ENCODE measurements at places on chromosomes 2 and 18.
A peak's percentile ranks its signal among the peaks of the same experiment; 100 is the strongest.

DNA sequence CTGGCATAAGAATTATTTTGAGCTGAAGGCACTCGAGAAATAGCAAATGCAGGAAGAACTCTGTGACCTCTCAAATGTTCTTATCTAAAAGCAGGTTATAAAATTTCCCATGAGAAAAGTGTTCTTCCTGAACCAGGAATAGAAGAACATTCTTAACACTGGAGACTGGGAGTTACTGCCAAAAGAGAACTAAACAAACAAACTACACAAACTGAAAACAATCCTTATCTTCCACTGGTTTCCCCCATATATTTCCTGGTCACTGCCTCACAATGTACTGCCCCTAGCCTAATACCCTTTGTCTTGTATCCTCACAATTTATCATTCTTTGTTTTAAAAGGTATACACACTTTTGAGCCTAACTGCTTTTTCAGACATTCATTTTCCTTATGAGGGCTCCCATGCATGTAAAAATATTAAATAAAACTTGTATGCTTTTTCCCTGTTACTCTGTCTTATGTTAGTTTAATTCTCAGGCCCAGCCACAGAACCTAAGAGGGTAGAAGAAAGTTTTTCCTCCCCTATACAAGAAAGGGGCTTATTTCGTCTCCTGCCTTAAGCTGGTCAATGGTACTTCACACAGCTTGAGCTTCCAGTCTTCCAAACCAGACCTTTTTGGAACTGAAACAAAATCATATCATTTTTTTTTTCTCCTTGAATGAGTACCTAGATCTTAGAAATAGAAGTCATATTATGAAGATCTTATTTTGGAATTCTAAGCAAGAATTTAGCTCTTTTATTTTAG is 110.6 kb downstream of the MSTN start:
- no peak for DNase-seq

DNA sequence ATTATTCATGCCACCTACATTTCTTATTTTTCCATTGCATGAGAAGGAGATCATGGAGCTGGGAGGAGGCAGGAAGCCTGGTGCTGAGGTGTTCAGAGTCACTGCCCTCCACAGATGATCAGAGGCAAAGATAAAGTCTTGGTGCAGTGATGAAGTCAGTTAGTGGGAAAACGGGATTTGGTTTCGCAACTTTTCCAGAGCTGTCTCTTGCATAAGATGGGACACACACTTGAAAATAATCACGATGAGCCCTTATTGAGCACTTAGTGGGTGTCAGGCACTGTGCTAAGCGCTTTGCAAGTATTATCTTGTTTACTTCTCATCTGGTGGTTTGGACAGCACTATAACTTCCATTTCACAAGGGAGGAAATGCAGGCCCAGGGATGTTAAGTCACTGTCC is 222.1 kb upstream of the SMAD2 start:
- DNase-seq, result no peak

DNA sequence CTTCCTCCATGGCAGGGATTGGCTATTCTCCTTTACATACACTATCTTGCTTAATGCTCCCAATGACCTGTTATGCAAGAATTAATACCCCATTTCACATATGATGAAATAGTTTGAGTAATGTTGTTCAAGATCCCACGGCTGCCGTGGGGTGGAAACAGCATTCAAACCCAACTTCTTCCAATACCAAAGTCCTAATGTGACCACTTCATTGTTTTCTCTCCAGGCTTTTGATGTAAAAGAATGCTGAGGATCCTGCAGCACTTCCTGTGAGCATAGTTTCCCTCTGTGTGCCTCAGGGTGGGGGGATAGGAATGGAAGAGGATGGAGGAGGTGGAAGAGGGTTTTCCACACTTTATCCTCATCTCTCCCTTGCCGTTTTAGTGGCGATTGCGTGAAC is 199.4 kb downstream of the IRS1 start:
- DNase-seq, result no peak

- DNase-seq, result no peak
Measured at GRCh38 chr2:78281164-78281563, 744.3 kb upstream of the REG3G start.

DNA sequence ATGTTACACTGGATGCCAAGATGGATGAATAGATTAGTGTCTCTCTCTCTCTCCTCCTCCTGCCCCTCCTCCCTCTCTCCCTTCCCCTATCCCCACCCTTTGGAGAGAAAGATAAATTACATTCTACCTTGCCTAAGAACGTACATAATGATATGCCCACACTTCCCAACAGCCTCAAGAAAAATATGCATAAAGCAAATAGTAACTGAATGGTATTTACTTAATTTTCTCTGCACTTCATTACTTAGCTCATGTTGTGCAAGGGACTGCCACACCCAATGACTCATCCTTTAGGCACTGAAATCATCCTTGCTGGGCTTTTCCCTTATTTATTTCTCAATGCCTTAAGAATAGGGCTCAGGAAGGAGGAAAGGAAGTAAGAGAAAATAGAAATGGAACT is 137.3 kb upstream of the PID1 start:
- DNase-seq, result no peak

DNA sequence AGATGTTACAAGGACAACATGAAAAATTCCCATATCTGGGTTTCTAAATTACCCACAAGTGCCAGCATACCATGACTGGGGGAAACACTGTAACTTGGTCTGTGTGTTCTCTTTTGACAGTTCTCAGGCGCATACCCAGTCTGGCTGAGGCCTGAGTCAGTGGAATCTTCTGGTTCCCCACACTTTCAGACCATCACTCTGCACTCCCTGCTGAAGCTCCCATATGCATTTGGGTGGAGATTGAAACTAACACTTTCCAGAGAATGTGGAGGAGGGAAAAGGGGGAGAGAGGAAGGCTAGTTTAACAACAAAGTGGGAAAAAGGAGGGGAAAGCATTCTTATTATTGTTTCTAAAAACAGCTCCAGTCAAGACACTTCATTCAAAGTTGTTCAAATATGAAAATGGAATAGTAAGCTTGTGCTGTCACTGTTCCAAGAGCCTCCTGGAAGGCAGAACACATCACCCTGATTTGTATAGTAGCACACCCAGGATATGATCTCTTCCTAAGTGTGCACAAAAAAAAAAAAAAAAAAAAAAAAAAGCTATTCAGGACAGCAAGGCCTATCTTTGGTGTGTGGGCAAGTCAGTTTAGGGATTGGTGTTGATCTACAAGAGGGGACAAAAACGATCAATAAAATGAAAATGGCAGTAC is 48.1 kb upstream of the CTIF start:
- no peak for DNase-seq

DNA sequence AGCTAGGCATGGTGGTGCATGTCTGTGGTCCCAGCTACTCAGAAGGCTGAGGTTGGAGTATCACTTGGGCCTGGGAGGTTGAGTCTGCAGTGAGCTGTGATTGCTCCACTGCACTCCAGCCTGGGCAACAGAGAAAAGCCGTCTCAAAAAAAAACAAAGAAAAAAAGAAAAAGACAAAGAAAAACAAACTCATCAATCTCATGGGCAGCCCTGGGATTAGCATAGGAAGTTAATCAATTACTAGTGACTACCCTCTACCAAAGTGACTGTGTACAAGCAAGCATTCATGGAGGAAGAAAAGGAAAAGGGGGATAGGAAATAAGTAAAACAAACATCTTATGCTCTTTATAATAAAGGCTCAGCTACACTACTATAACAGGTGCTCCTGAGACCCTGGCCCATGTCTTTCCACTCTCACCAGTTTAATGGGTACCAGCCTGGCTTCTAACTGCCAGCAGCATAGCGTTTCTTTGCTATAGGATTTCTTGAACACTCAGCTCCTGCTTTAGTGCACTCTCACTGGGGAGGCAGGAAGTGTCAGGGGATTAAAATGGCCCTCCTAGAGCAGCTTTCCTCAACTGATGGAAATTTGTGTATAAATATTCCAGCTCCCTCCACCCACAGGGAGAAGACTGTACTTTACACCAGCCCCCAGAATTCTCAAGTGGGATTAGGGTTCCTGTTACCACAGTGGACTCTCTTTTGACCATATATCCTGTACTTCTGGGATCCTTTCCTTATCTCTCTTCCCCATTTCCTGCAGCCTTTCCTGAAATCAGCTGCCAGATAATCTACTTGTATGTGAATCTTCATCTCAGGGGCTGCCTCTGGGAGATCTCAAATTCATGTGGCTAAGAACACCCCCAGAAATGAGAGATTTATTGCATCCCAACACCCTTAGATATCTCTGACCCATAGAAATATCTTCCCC is 91.3 kb upstream of the GLS start:
- DNase-seq, result no peak

DNA sequence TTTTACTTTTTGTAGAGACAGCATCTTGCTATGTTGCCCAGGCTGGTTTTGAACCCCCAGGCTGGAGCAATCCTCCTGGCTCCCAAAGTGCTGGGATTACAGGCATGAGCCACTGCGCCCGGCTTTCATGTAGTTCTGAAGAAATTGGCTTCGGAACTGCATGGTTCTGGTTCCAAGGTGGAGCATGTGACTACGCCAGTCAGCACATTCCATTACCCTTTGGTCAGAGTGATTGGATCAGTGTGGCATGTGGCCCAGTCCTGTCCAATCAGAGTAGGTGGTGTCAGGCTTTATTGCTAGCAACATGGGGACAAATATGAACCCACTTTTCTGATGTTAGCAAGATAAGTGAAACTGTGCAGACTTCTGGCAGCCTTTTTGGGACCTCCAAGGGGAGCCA is 16.3 kb upstream of the ATOH8 start:
- DNase-seq, result no peak

- DNase-seq, result no peak
Measured at GRCh38 chr2:235928751-235929370, 239.3 kb downstream of the GBX2 start.

- peak; percentile 26 for DNase-seq
Measured at GRCh38 chr2:238864207-238865014, 16.5 kb downstream of the TWIST2 start.

DNA sequence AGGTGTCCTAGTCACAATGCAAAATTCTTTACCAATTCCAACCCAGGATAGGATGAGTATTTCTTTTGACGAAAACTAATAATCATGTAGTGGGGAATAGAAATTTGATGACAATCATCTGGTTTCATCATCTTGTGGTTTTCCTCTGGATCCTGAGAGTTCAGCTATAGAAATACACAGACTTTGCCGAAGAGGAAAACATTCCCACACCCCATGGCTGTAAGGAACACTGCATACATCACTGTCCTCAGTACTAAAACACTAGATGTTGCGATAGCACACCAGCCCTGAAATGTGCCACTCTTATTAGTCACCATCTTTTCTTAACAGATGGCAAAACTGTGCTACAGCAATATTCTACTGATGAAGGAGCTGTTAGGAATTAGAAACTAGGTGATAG is 29.4 kb downstream of the CERKL start:
- no peak for DNase-seq

GRCh38 chr18:76592981-76593381 is 97.9 kb upstream of the ZNF516 start:
- no peak for DNase-seq

- no peak for DNase-seq
Measured at GRCh38 chr2:42051543-42052235, 3.9 kb downstream of the PKDCC start.

- no peak for DNase-seq
Measured at GRCh38 chr2:165617741-165618481, 148.4 kb downstream of the CSRNP3 start.

- no peak for DNase-seq
Measured at GRCh38 chr2:38230756-38231155, 146.3 kb downstream of the ATL2 start.

GRCh38 chr2:223928113-223929006 is 16.8 kb downstream of the WDFY1 start:
- DNase-seq, result no peak

DNA sequence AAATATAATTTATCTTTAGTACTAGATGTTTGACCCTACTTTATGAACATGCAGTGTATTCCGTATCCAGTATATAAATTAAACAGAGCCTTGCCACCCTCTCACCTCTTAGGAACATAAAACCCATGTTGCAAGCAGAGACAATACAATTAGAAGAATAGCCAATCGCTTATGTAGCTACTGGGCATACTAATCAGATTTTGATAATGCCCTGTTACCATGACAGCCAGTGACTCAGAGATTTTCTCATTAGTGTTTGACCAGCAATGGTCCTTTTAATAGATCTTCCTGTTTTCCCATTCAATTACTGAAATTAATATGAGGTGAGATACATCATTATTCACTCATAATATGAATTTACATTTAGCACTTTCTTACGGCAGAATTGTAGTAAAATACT is 547.3 kb upstream of the VWC2L start:
- no peak for DNase-seq

GRCh38 chr2:239674981-239675825 is 274.4 kb upstream of the HDAC4 start:
- no peak for DNase-seq

GRCh38 chr18:70464343-70465114 is 175.7 kb downstream of the SOCS6 start:
- DNase-seq, result peak; percentile 7

DNA sequence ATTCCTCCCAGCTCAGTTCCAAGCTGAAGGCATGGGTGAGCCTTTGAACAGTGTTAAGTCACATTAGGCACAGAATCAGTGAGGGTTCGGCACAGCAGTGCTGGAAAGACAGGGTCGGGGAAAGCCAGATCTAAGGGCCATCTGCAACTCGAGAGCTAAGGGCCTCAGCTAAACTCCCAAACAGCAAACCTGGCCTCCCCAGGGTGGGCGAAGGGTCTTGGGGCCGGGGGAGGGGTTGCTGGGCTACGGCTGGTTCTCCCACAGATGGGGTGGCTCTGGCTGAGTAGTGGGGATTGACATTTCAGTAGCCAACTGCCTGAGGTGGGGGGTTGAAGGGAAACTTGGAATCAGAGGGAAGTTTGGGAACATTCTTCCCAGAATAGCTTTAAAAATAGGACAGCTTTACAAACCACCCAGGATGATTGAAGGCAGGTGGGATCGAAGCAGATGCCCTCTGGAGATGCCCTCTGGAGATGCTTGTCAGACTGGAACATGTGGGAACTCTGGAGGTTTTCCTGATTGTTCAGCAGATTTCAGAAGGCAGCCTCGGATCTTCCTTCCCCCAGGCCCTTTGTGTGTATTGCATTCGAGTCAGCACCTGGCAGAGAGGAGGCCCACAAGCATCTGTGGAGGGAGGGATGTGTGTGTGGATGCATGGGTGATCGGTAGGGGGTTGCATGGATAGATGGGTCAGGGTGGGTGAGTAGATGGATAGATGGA is 156.4 kb downstream of the SMAD7 start:
- no peak for DNase-seq

- no peak for DNase-seq
Measured at GRCh38 chr2:182228741-182229140, 198.1 kb downstream of the PDE1A start.

- no peak for DNase-seq
Measured at GRCh38 chr2:26653207-26654060, 12.3 kb upstream of the CIB4 start.

DNA sequence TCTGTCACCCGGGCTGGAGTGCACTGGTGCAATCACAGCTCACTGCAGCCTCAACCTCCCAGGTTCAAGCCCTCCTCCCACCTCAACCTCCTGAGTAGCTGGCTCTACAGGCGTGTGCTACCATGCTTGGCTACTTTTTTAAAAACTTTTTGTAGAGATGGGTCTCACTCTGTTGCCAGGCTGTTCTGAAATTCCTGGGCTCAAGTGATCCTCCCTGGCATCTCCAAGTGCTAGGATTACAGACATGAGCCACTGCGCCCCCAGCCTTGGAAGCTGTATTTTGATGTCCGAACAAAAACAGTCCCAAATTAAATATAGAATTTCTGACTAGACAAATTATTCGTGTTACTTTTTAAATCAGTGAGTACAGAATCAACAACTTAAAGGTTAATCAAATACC is 97.4 kb downstream of the ZNF516 start:
- no peak for DNase-seq

- no peak for DNase-seq
Measured at GRCh38 chr18:56245866-56246580, 392.4 kb downstream of the TXNL1 start.

GRCh38 chr2:186575302-186575701 is 14.6 kb upstream of the ITGAV start:
- no peak for DNase-seq
